ENCODE measurements at places on chromosomes 3 and 15.

DNA sequence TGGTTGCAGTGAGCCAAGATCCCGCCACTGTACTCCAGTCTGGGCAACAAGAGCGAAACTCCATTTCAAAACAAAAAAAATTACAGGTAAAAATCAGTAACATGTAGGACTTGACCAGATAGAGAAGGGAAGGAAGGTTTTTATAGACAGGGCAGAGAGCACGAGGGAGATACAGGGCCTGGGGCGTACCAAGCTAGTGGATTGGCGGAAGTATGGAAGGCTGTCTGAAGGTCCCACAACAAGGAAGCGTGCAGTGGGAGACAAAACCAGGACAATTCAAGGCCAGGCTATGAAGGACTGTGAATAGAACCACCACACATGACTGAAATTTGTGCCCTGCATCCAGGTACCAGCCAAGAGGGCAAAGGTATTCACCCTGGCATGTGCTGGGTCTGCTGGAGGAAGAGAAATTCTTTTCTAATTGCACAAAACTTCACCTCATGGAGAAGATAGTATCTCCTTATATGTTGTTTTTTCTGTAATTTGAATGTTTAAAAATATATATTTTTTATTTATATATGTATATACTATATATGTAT, 33.0 kb upstream of the BCL2A1 start:
- DNase-seq, result no peak

GRCh38 chr3:159751752-159752151, 236.9 kb upstream of the IL12A start:
- no peak for DNase-seq

- no peak for DNase-seq
Observed at GRCh38 chr15:23853286-23853685, 166.2 kb upstream of the NDN start.

- DNase-seq, result no peak
Observed at GRCh38 chr15:88509964-88510363, 36.5 kb downstream of the DET1 start.

DNA sequence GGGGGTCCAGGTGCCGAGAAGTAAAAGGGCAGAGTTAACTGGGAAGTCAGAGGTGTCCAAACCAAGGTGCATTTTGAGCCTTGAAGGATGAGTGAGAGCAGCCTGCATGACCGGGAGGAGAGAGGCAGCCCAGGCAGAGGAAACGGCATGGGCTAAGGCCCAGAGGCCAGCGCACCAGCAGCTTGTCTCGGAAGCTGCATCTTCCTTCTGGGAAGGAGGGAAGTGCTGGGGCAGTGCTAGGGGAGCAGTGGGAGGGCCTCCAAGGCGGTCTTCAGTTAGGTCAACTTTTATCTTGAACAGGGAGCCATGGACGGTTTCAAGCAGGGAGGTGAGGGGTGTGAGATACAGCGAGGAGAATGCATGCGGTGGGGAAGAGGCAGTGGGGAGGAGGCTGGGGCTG, 1.0 kb downstream of the H1-8 start:
- DNase-seq, result no peak

- DNase-seq, result no peak
Observed at GRCh38 chr3:152960684-152961083, 125.8 kb downstream of the P2RY1 start.

- DNase-seq, result no peak
Observed at GRCh38 chr3:109257269-109257668, 59.0 kb downstream of the DPPA2 start.

DNA sequence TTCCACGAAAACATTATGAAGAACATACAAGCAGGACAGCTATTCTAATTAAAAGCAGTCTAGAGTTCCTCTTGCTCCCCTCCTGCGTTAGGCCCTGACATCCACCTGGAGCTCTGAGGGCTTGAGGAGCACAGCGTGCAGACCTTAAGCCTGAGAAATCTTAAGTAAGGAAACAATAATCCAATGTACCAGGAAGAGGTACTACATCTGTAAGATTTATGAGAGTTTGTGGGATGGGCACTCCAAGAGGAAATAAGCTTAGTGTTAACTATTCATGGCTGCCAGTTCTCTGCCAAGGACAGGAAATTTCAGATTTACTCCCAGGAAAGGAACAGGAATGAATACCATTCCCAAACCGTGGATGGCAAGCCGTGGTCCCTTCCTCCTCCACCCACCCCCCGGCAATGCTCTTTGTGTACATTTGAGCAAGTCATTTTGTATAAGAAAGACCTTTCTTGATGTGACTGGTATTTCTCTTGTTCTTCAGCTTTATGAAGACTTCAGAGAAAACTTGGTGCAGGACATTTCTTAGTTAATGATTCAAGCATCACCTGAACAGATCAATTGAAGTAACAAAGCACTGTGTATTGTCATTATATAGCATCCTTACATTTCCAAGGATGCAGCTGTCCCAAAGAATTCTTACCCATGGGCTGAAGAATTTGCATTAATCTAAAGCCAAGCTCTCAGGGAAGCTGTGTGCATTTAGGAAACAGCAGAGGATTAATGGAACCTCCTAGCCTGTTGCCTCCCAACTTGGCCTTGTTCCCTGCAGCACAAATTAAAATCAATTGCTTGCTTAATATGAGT, 28.8 kb upstream of the VILL start:
- no peak for DNase-seq

DNA sequence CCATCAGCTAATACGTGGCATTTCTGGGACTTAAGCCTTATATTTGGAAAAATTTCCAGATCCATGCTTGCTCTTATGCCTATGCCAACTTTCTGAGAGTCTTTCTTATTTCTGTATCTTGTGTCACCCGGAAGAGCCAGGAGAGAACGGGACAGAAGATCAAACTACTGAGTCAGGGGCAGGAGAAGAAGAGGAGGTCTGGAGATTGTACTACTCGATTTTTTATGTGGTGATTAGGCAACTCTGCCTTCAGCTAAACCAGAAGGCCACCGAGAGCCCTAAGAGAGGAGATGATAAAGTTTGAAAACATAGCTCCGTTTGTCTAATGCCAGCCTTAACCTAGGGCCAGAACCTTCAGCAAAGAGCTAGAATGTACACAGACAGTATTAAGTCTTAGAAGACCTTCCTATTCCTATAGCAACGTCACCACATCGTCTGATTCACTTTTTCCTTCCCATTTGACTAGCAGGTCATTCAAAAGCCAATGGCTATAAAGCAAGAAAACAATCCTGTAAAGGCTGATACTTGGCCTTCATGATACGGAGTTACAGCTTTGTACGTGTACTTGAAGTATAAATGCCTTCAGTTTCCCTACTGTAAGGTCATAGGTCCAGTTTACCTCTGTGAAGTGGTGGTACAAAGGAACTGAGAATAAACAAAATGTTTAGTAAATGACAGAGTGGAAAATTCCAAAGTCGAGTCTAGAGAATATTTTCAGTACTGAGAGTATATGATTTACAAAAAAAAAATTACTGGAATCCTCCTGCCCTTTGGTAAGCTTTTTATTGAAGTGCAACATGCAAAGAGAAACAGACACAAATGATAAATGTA, 96.1 kb upstream of the ICE2 start:
- no peak for DNase-seq

- DNase-seq, result no peak
Observed at GRCh38 chr3:135128818-135129217, 333.8 kb downstream of the EPHB1 start.

DNA sequence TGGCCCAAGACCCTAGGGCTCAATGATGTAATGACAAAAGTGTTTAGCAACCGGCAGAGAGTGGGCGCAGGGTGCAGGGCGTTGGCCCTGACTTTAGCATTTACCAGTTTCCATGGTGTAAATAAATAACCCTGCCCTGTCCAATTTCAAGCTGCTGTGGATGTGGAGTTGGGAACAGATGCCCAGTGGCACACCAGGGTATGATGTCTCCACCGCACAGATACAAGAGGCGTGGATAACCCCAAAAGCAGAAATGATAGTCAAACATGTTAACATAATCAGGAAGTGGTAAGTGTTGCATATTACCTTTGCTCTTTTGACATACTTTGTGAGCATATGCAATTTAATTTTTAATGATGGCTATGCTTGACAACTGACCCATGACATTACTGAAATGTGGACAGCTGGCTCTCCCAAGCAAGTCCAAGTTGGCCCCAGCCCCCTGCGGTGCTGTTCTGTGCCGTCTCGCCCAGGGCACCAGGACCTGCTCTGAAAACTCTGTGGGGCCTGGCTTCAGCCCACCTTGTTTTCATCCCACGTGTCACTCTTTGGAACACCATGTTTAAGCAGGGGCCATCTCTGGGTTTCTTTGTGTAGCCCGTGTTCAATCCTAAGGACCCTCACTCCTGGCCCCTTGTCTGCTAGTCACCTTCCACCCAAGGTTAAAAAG, 10.8 kb upstream of the ANPEP start:
- no peak for DNase-seq

DNA sequence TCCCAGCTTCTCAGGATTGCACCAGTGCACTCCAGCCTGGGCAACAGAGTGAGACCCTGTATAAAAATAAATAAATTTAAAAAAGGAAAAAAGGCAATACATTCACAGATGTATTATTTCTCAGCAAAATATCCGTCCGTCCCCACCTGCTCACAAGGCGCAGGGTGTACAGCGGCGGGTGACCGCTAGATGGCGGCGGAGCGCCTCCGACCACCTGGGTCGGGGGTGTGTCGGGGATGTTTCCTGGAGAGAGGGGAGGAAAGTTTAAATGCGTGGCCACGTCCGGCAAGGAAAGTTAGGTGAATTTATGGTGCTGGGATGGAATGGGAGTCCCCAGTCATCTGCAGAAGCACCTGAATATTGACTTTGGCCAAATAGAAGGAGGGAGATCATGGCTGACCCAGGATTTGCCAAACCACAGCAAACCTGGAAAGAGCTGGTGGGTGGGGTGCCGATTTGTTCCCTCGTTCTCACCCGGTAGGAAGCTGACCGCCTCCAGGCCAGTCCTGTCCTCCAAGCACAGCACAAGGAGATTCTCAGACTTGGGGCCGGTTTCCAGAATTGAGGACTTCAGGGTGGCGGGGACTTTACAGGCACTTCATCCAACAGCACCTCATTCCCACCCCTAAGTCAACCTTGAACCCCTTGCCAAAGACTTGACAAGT, 88.3 kb downstream of the TMEM266 start:
- DNase-seq, result peak; percentile 69

DNA sequence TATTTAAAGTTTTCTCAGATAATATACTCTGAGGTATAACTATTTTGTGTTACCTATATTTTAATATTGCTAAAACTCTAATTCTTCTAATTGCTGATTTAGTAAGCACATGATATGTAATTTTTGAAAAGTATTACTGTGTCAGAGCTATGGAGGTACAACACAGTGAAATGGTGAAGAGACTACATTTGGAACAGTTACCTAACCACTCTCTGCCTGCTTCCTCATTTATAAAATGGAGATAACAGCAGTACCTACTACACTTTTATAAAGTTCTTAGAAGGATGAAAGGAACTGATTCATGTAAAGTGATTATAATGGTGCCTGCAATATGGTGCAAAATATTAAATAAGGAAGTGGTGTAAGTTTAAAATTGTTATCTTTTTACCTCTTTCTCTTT, 16.3 kb upstream of the NEK10 start:
- DNase-seq, result no peak
